ENCODE measurements at places on chromosomes 1 and 21.
A peak's percentile ranks its signal among the peaks of the same experiment; 100 is the strongest.

DNA sequence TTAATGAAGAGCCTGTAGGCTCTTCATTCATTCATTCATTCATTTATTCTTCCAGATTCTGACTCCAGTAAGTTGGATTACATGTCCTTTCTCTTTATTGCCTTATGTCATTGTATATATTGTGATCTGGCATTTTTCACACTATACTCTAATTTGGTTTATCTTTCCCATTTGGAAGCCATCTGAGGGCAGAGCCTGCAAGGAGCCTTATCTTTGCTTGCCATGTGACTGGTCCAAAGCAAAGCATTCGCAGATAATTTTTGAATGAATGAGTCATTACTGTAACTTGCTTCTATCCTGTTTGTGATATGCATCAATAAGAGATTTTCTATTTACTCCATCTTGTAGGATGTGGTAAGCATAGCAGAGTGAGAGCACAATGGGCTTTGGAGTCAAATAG is 108.4 kb upstream of the DAB1 start:
- DNase-seq: no peak

GRCh38 chr1:84493747-84494146 is 12.4 kb upstream of the SPATA1 start:
- DNase-seq: no peak

GRCh38 chr1:3399732-3400131 is 54.7 kb upstream of the ARHGEF16 start:
- no peak for DNase-seq

DNA sequence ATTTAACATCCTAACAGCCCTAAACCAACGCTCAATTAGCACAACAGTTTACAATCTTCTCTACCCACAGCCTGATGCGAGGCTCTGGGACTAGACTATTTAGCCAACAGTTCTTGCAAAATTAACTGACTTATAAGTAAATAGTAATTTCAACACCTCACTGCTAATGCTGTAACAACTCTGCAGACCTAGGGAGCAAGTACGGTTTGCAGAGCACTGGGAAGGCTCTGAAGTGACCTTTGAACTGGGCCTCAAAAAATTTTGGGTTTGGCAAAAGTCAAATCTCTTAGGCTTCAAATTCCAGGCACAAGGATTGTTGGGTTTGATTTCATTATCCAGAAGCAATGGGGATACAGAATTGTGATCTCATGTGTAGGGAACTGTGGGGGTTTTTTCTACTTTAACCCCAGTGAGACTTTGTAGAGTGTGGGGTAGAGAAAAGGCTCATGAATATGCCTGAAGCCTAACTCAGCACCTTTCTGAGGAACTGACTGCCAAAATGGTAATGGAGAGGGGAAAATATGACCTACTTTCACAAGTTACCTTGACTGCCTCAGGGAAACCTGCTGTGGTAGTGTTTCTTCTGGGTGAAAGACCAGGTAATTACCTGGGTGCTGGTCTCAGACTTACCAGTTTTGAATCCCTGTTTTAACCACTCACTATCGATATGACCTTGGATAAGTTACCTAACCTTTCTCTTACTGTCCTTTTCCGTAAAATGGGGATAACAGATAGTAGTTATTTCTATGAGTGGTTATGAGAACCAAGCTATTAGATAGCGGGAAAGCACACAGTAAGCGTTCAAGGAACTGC is 889 bp upstream of the TXLNA start:
- no peak for DNase-seq

GRCh38 chr1:226912587-226913176 is 27.4 kb upstream of the COQ8A start:
- DNase-seq: no peak

- no peak for DNase-seq
Measured at GRCh38 chr1:96519851-96520578, 201.6 kb upstream of the PTBP2 start.

- no peak for DNase-seq
Measured at GRCh38 chr1:166870584-166870983, 5.5 kb downstream of the TADA1 start.

DNA sequence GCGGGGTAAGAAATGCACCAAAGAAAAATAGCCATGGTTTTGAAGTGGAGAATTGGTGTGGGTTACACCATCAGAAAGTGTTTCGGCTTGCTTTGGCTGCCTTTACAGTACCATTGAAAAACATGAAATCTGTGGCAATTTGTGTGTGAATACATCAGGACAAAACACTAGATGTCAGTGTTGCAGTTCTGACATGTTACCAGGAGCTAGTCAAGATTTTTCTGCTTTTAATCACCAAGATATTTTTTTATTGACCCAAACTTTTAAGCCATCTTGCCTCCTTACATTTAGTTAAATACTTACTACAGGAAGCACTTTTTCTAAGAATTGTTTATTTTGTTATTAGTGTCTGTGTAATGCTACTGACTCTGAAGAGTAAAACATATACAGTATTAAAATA is 14.3 kb downstream of the RRP15 start:
- no peak for DNase-seq

- no peak for DNase-seq
Measured at GRCh38 chr21:43903451-43904091, 38.5 kb downstream of the AGPAT3 start.

GRCh38 chr1:97781762-97782337 is 139.0 kb downstream of the DPYD start:
- no peak for DNase-seq

GRCh38 chr1:192575499-192576189 is at the start of gene RGS1:
Gene RGS1, plus strand, starts transcription at chr1:192575773. Its CDS starts 20 bp downstream, at chr1:192575793.
- DNase-seq: no peak

DNA sequence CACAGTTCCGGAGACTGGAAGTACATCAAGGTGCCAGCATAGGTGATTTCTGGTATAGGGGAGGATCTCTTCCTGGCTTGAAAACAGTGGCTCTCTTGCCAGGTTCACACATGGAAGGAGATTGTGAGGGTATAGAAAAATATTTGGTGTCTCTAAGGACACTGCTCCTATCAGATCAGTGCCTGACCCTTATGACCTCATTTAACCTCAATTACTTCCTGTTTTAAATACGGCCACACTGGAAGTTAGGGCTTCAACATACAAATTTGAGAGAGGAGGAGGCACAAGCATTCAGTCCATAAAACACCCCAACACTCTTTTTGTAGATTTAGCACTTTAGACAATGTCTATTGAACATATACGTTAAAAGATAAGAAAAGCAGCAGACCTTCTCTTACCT is 37.0 kb downstream of the COL6A1 start:
- DNase-seq: no peak

GRCh38 chr1:38000233-38000528 is 5.1 kb downstream of the FHL3 start:
- DNase-seq: no peak

DNA sequence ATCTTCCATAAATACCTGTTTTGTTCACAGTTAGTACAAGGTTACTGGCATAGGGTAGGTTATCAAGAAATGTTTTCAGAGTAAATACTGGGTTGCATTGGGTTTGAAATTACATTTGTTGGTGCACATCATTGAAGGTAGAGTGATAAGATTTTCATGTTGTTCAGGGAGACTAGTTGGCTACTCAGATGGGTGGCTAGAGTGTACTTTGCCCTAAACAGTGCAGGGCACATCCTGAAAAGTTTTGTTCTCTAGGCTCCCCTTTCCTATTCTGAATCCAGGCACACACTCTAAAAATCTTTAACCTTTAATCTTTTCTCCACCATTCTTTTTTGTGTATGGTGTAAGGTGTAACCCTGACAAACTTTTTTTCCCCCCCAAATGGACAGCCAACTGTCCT is 18.0 kb downstream of the POU2F1 start:
- no peak for DNase-seq

DNA sequence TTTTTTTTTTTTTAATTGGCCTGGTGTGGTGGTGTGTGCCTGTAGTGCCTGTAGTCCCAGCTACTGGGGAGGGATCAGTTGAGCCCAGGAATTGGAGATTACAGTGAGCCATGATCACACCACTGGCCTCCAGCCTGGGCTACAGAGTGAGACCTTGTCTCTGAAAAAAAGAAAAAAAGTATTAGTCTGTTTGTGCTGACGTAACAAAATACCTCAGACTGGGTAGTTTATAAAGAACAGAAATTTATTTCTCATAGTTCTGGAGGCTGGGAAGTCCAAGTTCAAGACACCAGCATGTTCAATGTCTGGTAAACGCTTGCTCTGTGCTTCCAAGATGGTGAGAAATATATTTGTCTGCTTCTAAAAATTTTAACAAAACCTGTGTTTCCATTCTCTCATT is 25.8 kb downstream of the TRAF5 start:
- DNase-seq: no peak

GRCh38 chr1:180000575-180000974 is 46.0 kb downstream of the CEP350 start:
- DNase-seq: no peak

- peak; percentile 64 for DNase-seq
Measured at GRCh38 chr1:45945426-45945825, 142.0 kb downstream of the MAST2 start.

- no peak for DNase-seq
Measured at GRCh38 chr1:206550446-206550845, 43.1 kb downstream of the RASSF5 start.

DNA sequence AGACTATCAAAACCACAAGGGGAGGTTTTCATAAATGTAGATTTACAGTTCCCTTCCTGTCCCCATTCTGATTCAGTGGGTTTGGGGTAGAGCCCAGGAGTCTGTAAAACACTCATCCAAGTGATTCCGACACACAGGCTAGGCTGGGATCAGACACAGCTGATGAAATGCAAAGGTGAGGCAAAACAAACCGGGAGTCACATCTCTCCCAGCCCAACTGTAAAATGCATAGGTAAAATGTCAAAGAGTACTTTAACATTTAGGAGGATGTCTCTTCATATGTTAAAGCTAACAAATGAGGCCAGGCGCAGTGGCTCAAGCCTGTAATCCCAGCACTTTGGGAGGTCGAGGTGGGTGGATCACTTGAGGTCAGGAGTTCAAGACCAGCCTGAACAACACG is 45.0 kb downstream of the ZNF281 start:
- no peak for DNase-seq

DNA sequence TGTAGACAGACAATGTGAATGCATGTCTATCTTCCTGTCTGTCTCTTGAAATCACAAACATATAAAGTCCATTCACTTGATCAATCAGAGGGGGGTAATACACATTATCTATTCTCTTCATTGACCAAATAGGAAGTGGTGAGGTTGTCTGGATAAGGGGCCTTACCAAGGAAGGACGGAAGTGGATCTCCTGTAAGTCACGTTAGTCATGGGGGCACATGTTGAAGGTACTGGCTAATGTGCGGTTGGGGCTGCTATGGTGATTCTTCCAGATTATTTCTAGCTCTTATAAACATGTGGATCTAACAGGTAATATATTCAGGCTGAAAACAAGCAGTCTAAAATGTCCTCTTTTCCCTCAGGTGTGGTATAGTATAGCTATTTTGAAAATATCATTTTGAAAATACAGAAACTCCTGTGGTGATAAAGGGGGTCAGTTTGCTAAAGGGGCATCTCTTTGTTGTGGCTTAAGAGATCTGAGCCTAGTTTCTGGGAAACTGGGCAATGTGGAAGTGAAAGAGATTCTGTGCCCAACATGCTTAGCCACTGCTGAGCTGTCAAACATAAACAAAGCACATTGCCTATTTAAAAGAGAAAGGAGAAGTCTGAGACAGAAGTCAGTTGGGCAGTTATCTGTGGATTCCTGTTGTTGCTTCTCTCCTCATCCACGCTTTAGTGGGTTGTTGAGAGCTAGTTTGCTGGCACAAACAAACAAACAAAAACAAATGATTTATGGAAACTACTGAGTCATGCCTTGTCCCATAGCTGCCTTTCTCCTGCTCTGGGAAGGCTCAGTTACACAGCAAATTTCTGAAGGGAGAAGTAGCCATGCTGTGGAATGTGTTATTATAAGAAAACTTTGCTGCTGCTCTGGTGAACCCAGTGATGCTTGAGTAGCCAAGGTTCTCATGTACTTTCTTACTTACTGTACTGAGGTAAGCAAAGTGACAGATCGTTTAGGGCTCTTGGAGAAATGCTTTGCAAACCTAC is 166.9 kb downstream of the HLX start:
- no peak for DNase-seq

DNA sequence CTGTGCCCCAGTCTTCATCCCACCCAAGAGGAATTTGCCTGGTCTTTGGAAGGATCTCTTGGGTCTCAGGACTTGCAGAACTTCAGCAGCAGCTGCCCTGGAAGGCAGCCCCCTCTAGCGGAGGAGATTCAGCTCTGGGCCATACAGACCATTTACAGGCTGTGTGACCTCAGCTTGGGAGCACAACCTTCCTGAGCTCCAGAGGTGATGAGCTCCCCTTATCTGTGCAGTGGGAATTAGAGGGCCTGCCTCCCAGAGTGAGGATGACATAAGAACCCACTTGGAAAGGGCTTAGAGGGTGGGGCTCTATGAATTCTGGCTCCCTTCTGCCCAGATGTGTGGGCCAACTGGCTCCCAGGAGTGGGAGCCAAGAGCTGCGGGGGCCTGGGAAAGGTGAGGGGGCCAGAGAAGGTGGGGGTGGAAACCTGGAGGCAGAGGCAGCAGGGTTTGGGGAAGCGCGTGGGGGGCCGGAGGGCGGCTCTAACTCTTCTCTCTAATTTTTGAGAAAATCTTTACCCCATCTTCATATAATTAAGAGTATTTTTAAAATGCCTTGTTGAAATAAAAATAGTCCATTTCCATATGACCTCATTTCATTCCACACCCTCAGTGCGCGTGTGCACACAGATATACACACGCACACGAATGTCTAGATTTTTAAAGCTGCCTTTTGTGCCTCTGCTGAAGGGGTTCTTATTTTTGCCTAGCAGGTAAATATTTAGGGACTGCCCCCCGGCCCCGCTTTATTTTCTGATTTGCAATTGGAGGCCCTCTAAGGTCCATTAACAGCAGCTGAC is 21.5 kb downstream of the EPHB2 start:
- DNase-seq: no peak

- no peak for DNase-seq
Measured at GRCh38 chr1:233004451-233004850, 54.0 kb downstream of the NTPCR start.

DNA sequence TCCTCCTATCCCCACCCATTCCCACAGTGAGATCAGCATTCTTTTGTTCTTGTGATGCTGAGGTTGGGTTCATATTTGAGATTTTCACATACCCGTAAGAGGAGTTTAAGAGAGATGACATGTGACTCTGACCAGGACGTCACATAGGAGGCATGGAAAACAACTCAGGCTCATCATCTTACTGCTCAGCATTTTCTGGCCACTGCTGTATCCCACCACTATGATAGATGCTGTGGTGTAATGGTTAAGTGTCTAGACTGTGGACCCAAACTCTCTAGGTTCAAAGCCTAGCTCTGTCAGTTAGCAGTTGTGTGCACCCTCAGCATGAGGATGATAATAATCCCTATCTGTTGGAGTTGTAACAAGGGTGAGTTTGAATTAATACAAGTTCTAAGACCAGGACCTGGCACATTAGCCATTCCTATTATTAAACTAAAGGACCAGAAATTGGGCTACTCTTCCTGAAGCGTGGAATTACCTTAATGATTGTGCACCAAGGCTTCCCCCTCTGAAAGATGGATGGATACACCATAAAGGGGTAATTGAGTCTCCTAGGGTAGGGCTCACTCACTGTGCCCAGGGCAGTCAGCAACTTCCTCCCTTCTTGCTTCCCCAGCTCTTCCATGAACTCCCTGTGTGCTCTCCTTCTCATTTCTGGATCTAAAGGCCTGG is 40.9 kb downstream of the LGR6 start:
- peak; percentile 83 for DNase-seq

- DNase-seq: no peak
Measured at GRCh38 chr21:38520511-38520910, 22.2 kb upstream of the ERG start.

Data from retinal pigment epithelial cell (primary cell).